ENCODE measurements at places on chromosomes 12 and 14.

DNA sequence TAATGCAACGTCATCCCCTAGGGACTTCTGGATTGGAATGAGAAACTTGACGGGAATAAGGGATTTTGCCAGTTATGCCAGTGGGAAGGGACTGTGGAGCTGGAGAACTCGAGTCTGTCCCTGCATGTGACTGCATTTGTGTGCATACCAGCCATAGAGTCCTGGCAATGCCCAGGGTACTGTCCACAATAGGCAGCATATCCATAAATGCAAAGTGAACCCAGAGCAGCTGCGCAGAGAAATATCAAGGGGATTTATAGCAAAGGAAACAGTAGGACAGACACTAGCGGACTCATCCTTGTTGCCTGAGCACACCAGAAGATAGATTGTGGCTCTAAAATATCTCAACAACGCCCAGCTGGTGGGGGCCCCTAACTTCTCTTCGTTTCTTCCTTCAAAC is 247.1 kb upstream of the SRRM4 start:
- no peak for DNase-seq

DNA sequence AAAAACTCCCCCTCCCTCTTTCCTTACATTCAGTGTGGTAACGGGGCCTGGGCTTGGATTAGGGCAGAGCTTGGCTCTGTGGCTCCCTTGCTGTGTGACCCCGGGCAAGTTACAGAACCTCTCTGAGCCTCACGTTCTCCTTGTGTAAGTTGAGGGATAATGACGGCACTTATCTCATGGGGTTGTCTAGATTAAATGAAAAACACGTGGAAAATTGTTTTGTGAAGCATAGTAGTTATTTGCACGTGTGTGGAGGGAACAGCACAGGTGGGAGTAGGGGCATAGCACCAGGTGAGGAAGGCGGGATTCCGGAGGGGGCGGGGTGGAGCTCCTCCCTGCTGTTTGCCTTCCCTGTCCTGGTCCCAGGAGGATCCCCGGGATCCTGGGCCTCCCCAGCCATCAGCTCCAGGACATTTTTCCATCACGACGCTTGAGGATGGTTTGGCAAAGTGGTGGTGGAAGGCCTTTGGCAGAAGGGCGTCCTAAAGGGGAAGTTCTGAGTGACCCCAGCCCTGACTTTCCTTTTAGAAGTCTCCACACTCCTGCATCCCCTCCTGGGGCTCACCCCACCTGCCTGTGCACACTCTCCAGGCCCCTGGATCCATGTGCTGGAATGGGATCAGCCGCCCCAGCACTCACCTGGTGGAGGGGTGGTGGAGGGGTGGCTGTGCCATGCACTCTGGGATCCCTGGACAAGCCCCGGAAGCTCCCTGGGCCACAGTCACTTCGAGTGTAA is 22.7 kb downstream of the LRTM2 start:
- no peak for DNase-seq

GRCh38 chr12:69589082-69589481 is 3.8 kb downstream of the CCT2 start:
- DNase-seq: no peak

- no peak for DNase-seq
These were observed 525.8 kb upstream of the ATP2B1 start for GRCh38 chr12:90234472-90234871.

- DNase-seq: peak; percentile 71
These were observed 790 bp downstream of the SSH1 start for GRCh38 chr12:108856428-108857157.

GRCh38 chr14:76336876-76337275 is 39.1 kb upstream of the ESRRB start:
- DNase-seq: no peak

Data from OCI-M1 (cell line).